ENCODE measurements at places on chromosomes 16 and 17.
A peak's percentile ranks its signal among the peaks of the same experiment; 100 is the strongest.

GRCh38 chr17:773467-774312 lies 8.4 kb downstream of the GLOD4 start:
- H3K4me1 ChIP-seq, result no peaks in the 10 kb centered on the region
- no peaks in the 10 kb centered on the region for H3K27me3 ChIP-seq
- H3K36me3 ChIP-seq, result peaks cover 86% of the 10 kb centered on the region
- H3K27ac ChIP-seq, result no peak overlapping the region
- no peak for DNase-seq
- no peak overlapping the region for H3K4me3 ChIP-seq

DNA sequence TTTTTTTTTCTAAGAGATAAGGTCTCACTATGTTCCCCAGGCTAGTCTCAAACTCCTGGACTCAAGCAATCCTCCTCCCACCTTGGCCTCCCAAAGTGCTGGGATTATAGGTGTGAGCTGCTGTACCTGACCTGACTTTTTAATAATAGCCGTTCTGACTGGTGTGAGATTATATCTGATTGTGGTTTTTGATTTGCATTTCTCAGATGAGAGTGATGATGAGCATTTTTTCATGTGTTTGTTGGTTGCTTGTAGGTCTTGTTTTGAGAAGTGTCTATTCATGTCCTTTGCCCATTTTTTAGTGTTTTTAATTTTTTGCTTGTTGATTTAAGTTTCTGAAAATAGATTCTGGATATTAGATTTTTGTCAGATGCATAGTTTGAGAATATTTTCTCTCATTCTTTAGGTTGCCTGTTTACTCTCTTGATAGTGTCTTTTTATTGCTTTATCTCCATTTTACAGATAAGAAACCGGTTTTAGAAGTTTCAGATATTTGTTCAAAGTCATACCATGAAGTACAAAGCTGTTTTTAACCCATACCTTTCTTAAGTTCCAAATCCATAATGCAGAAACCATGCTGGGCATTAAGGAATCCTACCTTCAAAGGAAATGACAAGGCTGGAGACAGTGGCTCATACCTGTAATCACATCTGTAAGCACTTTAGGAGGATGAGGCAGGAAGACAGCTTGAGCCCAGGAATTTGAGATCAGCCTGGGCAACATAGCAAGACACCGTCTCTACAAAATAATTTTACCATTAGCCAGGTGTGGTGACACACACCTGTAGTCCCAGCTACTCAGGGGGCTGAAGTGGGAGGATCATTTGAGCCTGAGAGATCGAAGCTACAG lies 168.4 kb upstream of the TBX2 start:
- no peak overlapping the region for H3K4me3 ChIP-seq
- no peaks in the 10 kb centered on the region for H3K27me3 ChIP-seq
- no peak for DNase-seq

DNA sequence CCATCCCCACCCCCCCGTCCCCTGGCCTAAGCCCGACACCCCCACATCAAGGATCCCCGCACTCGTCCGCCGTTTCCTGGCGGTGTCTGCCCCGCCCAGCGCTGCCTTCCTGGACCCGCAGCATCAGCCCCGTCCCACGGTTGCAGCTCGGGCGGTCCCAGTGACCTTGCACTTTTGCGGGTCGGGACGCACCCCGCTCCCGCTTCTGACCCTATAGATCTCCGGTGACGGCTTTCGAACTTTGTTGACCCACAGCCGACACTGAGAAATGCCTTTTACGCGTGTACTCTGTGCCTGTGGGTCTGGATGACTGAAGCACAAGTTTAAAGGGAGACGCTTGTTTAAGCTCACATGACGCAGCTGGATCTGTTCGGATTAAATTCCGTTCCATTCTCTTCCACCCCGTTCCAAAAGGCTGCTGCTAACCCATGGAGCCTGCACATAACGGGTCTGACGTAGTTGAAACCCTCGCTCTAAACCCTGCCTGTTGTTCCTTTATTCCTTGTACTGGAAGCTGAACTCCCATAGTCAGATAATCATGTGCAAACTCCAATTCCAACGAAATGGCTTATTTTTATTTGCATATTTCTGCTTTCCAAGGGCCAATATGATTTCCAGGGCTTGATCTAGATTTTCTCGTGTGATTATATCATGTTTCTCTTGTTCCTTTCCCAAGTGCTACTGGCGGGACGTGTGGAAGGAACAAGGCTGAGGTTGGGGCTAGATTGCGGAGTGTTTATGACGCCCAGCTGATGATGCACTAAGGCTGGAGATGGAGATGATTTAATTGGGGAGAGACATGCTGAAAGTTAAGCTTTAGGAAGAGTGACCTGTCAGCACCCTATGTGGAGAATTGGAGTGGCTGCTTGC lies 834 bp downstream of the FLYWCH1 start:
- DNase-seq, result peak; percentile 73
- peak overlapping the region; percentile 83 for H3K27ac ChIP-seq
- H3K4me1 ChIP-seq, result peaks cover 12% of the 10 kb centered on the region
- H3K36me3 ChIP-seq, result peaks cover 14% of the 10 kb centered on the region
- H3K4me3 ChIP-seq, result peak overlapping the region; percentile 87
- H3K27me3 ChIP-seq, result no peaks in the 10 kb centered on the region

GRCh38 chr17:8041249-8041928 lies 2.5 kb downstream of the ALOX15B start:
- no peaks in the 10 kb centered on the region for H3K4me1 ChIP-seq
- no peak overlapping the region for H3K4me3 ChIP-seq
- H3K36me3 ChIP-seq, result no peaks in the 10 kb centered on the region
- no peak for DNase-seq

DNA sequence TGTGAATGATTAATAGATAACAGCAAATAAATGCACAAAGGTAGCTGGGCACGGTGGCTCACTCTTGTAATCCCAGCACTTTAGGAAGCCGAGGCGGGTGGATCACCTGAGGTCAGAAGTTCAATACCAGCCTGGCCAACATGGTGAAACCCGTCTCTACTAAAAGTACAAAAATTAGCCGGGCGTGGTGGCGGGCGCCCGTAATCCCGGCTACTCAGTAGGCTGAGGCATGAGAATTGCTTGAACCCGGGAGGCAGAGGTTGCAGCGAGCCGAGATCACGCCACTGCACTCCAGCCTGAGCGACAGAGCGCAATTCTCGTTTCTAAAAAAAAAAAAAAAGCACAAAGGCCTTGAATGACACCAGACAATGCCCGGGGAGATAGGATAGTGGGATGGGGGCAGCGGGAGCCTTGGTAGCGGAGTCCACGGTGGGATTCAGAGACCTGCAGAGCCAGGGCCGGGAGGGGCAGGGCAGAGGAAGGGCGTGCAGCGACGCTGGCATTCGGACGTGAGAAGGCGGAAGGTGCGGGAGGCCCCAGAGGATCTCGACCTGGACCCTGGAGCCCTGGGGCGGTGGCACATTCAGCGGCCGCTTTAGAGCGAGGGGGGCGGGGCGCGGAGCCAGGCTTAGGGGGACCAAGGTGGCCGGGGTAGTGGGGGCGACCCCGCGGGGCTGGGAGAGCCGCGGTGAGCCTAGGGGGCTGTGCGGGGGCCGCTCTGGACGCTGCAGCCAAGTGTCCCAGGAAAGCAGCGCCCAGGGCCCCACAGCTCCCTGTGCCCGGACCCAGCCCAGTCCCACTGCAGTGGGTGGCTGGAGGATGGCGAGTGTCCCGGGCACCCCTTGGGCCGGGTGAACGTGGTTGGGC lies 999 bp upstream of the FLYWCH2 start:
- no peaks in the 10 kb centered on the region for H3K36me3 ChIP-seq
- DNase-seq, result peak; percentile 75
- peak overlapping the region; percentile 91 for H3K27ac ChIP-seq
- H3K4me3 ChIP-seq, result peak overlapping the region; percentile 86
- no peaks in the 10 kb centered on the region for H3K27me3 ChIP-seq
- peaks cover 5% of the 10 kb centered on the region for H3K4me1 ChIP-seq

DNA sequence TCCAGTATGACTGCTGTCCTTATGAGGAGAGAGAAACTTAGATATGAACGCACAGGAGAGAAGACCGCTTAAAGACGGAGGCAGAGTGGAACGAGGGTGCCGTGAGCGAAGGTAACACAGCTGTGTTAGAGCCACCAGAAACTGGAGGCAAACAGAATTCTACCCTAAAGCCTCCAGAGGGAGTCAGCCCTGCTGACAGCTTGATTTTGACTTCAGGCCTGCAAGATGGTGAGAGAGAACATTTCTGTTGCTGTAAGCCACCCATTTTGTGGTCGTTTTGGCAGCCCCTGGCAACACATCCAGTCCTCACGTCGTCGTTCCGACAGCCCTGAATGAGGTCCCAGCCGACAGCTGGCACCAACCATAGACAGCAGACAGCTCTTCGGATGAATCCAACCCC lies 2.8 kb upstream of the SPATA2L start:
- no peaks in the 10 kb centered on the region for H3K36me3 ChIP-seq
- H3K27ac ChIP-seq, result no peak overlapping the region
- H3K4me3 ChIP-seq, result no peak overlapping the region
- no peak for DNase-seq
- peaks cover 20% of the 10 kb centered on the region for H3K4me1 ChIP-seq

GRCh38 chr16:89971495-89972243 lies 23.1 kb downstream of the DEF8 start:
- no peaks in the 10 kb centered on the region for H3K36me3 ChIP-seq
- no peak for DNase-seq
- no peaks in the 10 kb centered on the region for H3K27me3 ChIP-seq
- H3K4me1 ChIP-seq, result peaks cover 13% of the 10 kb centered on the region
- H3K27ac ChIP-seq, result peak overlapping the region; percentile 94
- peak overlapping the region; percentile 87 for H3K4me3 ChIP-seq

DNA sequence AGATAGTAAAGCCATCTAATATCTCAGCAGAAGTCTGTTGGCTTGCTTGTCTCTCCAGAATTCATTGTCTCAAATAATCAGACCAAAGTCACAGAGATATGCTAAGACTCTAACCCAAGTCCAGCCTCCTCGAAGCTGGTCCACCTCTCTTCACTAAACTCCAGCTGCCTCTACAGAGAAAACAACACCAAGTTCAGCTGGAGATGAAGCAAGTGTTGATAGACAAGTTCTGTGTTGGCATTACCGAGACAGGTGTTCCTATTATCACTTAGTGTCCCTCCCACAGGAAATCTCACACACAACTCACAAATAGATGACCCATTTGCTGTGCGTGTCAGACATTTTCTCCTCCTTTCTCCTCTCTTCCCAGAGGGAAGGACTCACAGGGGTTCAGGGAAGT lies 164.4 kb upstream of the ANKFN1 start:
- no peaks in the 10 kb centered on the region for H3K27me3 ChIP-seq
- H3K4me1 ChIP-seq, result no peaks in the 10 kb centered on the region
- no peak overlapping the region for H3K27ac ChIP-seq
- H3K4me3 ChIP-seq, result no peak overlapping the region
- no peak for DNase-seq
- no peaks in the 10 kb centered on the region for H3K36me3 ChIP-seq

DNA sequence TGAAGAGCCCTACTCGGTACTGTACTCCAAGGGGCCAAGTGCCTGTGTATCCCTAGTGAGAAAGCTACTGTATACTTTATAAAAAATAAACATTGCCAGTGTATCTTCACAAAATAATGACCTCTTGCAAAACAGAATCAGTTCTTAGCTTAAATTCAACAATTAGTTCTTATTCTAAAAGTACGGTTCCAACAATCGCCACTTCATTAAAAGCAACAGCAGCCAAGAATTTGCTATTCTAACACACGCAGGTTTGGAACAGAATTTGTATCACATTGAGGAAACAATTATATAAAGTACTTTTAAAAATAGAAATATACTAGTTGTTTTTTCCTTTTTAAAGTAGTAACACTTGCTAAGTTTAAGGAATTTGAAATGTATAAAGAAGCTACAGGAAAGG lies 48.5 kb downstream of the CEP95 start:
- no peaks in the 10 kb centered on the region for H3K4me1 ChIP-seq
- no peak for DNase-seq
- H3K4me3 ChIP-seq, result no peak overlapping the region
- no peak overlapping the region for H3K27ac ChIP-seq
- no peaks in the 10 kb centered on the region for H3K27me3 ChIP-seq

DNA sequence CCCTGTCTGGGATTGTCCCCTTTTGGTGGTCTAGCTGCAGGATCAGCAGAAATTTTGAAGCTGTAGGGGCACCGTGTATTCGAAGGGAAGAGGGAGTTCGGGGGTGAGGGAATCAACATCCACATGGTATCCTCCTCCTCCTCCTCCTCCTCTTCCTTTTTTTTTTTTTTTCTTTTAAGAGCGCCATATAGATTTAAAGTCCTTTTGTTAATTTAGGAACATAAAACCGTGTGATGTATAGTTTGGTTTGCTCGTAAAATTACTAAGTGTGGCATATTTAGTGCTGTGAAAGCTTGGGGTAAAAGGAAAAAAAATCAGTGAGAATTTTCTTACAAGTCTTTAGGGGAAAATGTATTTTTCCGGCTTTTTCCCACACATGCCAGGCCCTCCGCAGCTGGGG lies 50.1 kb upstream of the GSE1 start:
- no peaks in the 10 kb centered on the region for H3K36me3 ChIP-seq
- no peaks in the 10 kb centered on the region for H3K27me3 ChIP-seq
- peak overlapping the region; percentile 55 for H3K27ac ChIP-seq

- no peak for DNase-seq
- no peaks in the 10 kb centered on the region for H3K27me3 ChIP-seq
- no peaks in the 10 kb centered on the region for H3K36me3 ChIP-seq
- no peak overlapping the region for H3K27ac ChIP-seq
- H3K4me3 ChIP-seq, result peak overlapping the region; percentile 57
Observed at GRCh38 chr17:48012151-48012520, 25.5 kb downstream of the COPZ2 start.

DNA sequence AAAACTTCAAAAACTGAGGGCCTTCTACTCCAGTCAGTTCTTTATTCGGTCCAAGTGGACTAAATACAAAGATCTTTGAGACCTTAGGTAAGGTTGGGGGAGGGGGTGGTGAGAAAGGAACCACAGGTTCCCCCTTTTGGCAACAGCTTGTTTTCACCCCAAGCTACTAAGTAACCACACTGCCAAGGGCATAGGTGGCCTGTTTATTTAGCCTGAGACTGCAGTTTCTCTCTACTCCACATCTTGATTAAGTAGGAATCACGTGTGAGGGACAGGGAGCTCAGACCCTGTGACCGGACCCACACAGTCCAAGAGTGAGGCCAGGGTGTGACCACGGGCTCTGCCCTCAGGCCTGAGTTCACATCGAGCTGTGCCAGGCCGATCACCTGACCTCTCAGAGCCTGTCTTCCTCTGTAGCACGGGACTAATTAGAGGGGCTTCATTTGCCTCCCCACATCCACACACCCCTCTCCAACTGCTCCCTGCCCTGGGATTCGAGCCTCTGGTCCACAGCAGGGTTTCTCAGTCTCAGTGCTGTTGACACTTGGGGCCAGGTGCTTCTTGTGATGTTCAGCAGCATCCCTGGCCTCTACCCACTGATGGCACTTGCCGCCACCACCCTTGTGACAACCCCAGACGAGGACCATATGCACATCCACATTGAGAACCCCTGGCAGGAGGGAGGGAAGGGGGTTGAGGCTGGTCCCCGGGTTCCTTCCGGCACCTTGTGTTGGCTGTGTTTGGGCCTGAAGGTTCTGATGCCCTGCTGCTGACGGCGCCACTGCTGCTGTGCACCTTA lies 17.8 kb downstream of the ST6GALNAC2 start:
- no peaks in the 10 kb centered on the region for H3K27me3 ChIP-seq
- no peaks in the 10 kb centered on the region for H3K4me1 ChIP-seq
- DNase-seq, result no peak
- H3K36me3 ChIP-seq, result peaks cover 22% of the 10 kb centered on the region

GRCh38 chr17:83058266-83058798 lies 21.1 kb upstream of the METRNL start:
- peaks cover 19% of the 10 kb centered on the region for H3K4me1 ChIP-seq
- H3K27me3 ChIP-seq, result no peaks in the 10 kb centered on the region
- H3K27ac ChIP-seq, result no peak overlapping the region

Measured in ascending aorta (tissue), 2 donors.